ENCODE measurements at places on chromosomes 5 and 9.

DNA sequence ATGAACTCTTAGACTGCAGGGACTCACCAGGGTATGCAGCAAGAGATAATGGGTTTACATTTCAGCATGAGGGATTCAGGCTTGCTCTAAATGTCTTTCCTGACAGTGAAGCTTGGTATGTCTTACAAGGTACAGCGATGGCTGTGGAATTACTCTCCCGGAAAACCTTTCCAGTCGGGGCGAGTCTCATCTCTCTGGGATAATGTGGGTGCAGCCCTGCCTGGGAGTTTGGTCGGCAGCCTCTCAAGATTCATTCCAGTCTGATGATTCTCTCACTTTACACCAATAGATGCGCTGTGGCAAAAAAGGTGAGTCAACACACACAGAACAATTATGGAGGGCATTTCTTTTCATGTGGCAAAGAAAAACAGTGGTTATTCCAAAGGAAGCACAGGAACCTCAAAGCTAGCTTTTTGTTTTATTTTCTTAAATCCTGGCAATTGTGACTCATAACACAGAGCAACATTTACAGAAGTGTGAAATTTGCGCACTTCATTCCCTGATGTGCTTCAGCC is 190.3 kb downstream of the DCP2 start:
- no peak for DNase-seq

GRCh38 chr5:75654693-75655295 is 43.5 kb downstream of the ANKDD1B start:
- peak; percentile 54 for DNase-seq

- no peak for DNase-seq
These were observed 15.7 kb downstream of the CCDC187 start for GRCh38 chr9:136287960-136288753.

GRCh38 chr9:95721061-95721531 is 154.4 kb upstream of the ERCC6L2 start:
- no peak for DNase-seq

DNA sequence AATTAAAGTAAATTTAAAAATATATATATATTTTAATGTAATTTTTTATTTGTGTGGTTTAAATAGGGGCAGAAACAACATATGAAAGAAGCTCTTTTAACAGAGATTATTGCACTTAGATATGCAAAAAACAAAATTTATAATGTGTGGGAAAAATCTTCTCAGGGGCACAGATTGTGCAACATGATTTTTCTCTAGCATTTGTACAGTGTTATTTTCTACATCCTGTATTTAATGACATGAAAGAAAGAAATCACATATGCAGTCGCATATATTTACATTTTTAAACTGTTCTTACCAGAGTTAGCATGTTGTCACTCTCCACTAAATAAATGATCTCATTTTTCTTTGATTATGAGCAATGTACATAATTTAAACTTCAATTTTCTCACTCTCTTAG is 265.3 kb upstream of the CTNND2 start:
- DNase-seq, result no peak

DNA sequence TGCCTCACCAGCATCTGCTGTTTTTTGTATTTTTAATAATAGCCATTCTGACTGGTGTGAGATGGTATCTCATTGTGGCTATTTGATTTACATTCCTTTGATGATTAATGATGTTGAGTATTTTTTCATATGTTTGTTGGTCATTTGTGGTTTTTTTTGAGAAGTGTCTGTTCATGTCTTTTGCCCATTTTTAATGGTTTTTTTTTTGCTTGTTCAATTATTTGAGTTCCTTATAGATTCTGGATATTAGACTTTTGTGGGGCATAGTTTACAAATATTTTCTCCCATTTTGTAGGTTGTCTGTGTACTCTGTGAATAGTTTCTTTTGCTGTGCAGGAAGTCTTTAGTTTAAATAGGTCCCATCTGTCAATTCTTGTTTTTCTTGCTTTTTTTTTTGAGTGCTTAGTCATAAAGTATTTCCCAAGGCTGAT is 148.1 kb downstream of the NPR3 start:
- DNase-seq, result no peak

DNA sequence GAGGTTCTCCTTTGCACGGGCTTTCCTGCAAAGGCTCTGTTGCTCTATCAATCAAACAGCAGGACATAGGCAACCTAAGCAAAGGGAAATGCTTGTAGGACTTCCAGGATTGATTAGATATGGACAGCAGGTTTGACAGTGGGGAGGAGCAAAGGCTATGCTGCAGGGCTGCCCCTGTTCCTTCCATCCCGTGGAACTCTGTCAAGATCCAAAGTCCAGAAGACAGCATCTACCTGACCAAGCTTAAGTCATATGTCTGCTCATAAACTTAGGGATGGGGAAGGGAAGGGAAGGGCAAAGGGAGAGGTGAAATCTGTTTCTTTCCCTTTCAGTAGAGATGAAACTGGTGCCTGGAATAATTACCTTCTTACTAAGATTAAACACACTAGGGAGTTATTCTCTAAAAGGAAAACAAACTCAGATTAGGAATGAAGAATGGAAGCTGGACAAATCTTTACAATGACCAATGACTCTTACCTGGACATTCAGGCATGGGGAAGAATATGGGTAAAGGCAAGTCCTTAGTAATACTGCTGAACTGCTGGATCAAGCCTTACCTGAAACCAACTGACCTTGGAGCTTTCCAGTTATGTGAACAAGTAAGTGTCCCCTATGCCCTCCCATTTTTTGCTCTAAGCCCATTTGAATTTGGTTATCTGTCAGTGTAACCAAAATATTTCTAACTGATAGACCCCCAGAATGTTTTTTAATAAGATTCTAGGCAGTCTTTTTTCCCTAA is 8.4 kb upstream of the ACOT12 start:
- DNase-seq, result no peak

GRCh38 chr9:9478741-9479140 is 1134.1 kb downstream of the PTPRD start:
- DNase-seq, result no peak

DNA sequence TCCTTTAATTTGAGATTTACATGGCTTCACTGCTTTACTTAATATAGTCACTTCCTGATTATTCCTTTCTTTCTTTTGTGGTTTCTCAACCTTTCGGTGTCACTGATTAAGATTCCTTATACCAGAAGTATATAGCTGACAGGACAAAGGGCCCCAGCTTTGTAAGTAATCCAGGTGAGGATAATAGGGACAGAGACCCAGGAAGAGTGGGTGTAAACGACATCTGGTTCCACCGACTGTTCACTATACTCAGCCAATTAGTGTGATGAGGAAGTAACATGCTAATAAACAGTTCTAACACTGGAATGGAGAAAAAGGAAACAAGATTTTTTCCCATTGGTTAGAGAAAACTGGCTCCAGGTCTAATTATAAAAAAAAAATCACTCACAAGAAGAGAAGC is 286.3 kb upstream of the EFNA5 start:
- DNase-seq, result no peak

- no peak for DNase-seq
These were observed 81.2 kb downstream of the CAMSAP1 start for GRCh38 chr9:135826188-135826545.

DNA sequence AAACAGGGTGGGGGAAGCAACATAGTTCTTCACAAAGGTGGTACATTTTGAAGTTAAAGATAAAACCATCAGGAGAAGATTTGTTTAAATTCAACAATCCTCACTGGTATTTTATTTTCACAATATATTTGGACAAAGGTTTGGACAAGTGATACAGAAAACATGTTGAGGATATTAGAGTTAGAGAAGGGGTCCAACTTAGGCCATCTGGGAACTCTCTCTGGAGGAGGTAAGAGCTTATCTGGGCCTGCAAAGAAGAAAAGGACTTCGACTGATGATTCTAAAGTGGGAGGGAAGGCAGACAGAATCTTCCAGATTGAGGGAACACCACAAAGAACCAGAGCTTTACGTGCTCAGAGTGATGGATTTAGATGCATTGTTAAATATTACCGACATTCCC is 58.5 kb downstream of the SGCD start:
- DNase-seq, result no peak

GRCh38 chr5:172418862-172419814 is 35.2 kb downstream of the SH3PXD2B start:
- no peak for DNase-seq

DNA sequence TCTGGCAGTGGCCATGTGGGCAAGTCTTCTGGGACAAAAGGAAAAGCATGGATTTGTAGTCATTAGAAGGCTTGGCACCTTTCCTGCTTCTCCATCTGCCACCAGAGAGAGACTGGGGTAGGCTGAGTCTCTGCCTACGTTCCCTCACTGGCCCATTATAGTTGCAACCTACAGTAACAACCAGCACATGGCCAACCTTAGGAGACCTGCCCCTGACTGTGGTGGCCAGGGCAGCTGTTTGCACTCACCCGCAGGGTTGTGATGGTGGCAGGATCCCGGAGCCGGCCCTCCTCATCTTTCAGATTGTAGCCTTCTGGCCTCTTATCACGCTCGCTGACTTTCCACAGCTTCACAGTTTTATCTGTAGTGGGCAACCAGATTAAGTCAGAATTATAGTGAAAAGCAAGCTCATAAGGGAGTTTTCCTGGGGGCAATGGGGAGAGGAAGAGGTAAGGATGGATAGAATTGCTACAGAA is 174.9 kb upstream of the GPR151 start:
- DNase-seq, result no peak

DNA sequence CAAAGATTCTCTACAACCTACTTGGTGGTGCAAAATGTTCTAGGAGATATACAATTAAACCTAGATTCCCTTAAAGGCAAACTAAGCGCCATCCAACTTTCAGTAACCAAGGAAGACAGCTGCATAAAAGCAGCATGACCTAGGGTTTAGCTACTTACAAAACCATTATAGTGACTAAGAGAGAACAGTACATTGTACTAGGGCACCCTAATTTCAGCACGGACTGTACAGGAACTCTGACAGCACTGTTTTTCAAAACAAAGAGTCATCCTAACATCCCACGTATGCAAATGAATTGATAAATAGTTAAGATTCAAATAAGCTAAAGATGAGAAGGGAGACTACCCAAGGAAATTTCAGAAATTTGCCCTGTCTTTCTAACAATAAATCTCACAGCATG is 30.0 kb downstream of the STRBP start:
- no peak for DNase-seq

DNA sequence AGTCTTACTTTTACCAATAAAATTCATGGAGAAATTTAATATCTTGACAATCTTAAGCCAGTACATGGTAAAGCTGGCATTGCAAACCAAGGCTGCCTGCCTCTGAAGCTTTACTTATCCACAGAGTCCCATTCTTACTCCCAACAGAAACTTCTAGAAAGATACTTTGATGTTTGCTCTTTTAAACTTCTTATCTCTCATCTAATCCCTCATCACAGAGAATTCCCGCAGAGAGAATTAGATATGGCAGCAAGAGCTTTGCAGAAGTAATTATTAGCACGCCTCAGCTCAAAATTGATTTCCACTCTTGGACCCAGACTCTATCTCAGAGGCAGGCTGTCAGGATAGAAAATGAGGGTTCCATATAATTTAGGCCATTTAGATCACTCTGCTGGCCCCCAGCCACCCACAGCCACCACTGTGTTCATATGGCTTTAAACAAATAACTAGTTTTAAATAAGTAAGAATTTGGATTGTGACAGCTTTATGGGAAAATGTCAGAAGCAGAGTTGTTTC is 37.9 kb upstream of the GAS1 start:
- no peak for DNase-seq

Data from K562 (cell line).